ENCODE measurements at places on chromosomes 11 and 22.

GRCh38 chr11:72781313-72782080 lies 12.3 kb downstream of the STARD10 start:
- peak; percentile 22 for DNase-seq

GRCh38 chr11:130383344-130384211 lies 44.8 kb downstream of the ADAMTS8 start:
- peak; percentile 81 for DNase-seq

- no peak for DNase-seq
These were observed 42.2 kb upstream of the KCNJ11 start for GRCh38 chr11:17430616-17431015.

- no peak for DNase-seq
These were observed 19.9 kb upstream of the MYOD1 start for GRCh38 chr11:17699147-17700114.

DNA sequence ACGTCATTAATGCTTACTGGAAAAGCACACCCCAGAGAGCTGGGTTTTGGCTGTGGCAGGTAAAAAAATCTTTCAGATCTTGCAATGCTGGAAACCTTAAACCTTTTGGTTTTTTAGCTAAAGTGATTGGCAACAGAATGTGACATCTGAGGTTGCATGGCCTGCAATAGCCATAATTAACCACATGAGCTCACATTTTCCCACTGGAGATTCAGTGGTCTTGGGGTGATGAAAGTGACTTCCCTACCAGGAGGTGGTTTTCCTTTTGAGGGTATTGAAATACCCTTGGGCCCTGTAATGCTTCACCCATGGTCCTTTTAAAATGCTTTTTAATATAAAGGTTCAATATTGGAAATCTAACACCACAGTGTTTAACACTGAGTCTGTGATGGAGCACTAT lies 192.8 kb downstream of the WNT11 start:
- no peak for DNase-seq

DNA sequence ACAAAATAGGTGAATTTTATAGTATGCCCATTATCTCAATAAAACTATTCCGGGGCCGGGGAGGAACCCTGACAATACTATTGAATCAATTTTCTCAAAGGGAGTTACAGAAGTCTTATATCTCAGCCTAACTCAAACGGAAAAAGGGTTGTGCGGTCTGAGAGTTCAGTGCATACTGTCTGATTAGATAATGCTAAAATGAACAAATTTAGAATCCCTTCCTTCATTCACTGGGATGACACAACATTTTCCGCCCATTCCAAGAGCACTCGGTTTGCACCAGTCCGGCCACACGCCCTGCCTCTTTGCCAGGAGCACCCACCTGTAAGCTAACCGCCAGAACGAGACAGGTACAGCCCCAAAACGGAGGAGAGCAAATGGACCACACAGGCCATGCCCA lies 50.0 kb upstream of the NFRKB start:
- DNase-seq = no peak

DNA sequence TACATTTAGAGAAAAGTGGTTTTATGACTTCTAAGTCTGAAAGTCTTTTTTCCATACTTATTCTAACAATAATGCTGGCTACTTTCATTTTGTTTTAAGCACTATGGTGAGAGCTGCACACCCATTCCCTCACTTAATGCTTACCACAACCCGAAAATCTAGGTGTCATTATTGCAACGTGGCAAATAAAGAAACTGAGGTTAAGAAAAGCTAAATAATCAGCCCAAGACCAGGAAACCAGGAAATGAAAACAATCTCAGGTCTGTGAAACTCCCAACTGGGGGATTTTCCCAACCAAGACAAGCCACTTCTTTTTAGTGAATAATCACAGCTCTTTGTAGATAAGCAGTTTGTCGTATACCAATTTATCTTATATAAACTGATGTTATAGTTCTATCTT lies 126.3 kb downstream of the SLC1A2 start:
- no peak for DNase-seq

DNA sequence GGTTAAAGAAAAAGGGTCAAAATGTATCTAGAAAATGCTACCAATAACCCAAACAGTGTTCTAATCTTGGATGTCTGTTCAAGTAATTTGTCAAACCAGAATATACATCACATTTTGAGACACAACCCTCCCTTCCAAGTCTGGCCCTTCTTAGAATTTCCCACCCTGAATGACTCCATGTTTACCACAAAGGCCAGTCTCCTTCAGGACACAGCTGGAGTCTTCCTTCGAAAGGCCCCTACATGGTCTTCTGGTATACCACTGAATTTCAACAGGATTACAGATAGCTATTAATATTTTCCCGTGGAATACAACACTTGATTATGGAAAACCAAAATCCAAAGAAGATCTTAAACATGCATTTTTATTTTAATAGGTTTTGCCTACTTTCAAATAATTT lies 10.2 kb downstream of the CCDC34 start:
- no peak for DNase-seq

DNA sequence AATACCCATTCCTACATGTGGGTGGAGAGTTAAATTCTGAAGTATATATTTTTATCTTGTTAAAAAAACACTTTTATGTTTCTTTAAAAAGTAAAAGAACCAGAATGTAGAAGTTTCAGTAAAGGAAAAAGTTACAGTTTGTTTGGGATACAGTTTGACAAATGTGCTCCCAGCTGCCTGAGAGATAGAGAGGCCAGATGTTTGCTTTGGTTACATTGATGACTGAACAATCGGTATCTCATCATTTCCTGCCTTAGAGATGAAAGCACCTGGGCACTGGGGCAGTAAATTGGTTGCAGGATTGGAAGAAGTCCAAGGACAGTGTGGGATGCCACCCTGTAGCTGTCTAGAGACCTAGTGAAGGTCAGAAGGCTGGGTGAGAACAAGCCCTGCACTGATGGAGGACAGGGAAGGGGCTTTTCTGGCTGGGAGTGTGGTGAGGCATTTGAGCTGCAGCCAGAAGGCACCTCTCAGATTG lies 16.6 kb downstream of the MED15 start:
- DNase-seq = no peak

DNA sequence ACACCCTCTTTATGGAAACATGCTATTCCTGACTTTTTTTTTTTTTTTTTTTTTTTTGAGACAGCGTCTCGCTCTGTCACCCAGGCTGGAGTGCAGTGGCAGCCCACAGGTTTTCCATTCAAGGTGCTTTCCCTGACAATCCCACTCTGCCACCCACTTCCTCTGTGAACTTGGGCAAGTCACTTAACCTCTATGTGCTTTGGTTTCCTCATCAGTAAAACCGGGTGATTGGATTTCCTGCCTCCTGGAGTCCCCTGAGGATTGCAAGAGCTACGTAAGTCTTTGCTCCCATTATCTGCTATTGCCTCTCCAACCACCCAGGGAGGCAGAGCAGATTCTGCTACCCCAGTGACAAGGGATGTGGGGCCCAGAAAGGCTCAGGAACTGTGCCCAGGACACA lies 54.1 kb downstream of the CELSR1 start:
- DNase-seq = no peak

DNA sequence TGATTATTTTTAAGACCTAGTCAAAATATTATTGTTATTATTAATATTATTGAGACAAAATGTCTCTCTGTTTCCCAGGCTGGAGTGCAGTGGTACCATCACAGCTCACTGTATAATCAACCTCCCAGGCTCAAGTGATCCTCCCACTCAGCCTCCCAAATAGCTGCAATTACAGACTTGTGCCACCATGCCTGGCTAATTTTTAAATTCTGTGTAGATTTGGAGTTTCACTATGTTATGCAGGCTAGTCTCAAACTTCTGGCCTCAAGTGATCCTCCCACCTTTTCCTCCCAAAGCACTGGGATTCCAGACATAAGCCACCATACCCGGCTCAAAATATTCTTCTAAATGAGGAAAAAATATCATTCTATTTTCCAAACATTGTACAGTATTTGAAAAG lies 37.0 kb downstream of the SLC36A4 start:
- DNase-seq = no peak

- DNase-seq = no peak
These were observed 64.7 kb upstream of the LIN7C start for GRCh38 chr11:27571154-27571810.

GRCh38 chr22:36741204-36741793 lies 34.6 kb downstream of the IFT27 start:
- DNase-seq = peak; percentile 28

- no peak for DNase-seq
These were observed 16.7 kb downstream of the CD44 start for GRCh38 chr11:35155677-35156076.

DNA sequence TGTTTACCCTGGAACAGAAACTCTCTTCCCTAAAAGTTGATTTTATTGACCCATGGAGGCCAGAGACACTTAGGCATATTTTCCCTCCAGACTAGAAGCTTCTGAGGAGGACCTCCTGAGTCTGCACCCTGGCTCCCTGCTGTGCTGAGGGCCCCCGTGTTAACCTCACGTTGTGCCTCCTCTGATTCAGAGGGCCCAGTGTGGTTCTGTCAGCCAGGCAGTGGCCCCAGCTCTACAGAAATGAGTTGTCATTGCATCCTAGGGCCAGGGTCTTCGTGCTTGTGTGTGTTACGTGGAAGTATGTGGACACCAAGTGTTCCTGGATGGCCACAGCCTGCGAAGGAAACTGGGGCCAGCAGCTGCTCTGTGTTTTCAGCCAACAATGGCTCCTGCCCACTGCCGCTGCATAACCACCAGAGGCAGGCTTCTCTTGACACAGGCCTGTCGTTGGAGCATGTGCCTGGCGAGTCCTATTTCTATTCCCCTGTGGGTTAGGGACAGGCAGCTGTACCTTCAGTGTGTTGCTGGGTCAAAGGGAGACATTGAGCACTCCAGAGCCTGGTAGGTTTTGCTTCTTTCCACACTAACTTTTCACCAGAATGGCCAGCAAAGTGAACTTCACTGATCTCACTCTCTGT lies 44.5 kb downstream of the MED15 start:
- DNase-seq = no peak

DNA sequence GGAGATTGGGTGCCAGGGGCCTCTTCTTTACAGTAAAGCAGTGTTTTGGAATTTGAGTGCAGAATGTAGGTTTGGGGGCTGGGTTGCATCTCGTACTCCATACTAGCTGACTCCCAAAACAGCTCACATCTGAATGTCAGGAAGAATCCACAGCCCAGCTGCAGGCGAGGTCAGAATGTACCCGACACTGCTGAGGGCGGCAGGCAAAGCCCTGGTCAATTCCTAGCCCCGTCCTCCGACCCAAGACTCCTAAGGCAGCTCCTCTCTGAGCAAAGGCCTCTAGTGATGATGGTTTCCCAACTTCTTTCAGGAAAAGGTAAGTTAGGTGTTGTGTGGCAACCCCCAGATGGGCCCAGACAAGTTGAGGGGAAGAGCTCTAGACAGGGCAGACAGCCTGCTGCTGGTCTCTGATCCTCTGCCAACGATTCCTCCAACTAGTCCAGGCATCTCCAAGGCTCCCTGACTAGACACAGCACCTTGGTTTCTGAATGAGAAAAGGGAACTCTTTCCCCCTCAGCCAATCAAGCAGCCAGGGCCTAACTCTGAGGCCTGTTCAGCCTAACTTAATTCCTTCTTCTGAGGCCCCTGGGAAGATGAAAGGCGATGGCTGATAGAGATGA lies 8.6 kb downstream of the LARGE2 start:
- DNase-seq = no peak

DNA sequence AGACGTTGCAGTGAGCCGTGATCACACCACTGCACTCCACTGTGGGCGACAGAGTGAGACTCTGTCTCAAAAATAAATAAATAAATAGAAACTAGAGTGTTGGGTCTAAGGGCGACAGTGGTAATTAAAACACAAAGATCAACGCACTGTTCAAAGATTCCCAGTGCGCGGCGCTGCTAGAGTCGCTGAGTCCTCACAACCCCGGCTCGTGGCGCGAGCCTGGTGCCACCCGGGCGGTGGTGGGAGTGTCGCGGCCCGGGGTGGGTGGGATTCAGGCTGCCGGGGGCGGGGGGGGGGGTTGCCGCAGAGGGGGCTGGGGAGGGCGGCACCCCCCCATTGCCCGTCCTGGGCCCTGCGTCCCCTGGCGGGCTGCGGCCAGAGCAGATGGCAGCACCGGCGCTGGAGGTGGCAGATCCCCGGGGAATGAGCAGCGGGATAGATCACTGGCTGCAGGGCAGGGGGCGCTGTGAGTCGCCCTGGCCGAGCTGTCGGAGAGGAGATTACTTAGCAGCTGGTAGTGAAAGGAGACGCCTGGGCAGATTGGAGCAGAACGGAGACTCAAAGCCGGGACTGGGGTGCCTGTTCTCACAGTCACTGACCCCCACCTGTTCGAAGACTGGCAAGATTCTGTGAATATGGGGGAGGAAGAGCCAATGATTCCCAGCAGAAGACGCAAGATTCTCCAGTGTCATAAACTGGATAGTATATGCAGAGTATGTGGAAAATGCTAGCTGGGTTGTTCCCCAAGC lies 30.2 kb upstream of the APOBEC3A start:
- DNase-seq = peak; percentile 72

GRCh38 chr11:124623861-124624525 lies 1.3 kb downstream of the TBRG1 start:
- peak; percentile 31 for DNase-seq

- no peak for DNase-seq
These were observed 40.3 kb downstream of the CCDC81 start for GRCh38 chr11:86415026-86415425.

DNA sequence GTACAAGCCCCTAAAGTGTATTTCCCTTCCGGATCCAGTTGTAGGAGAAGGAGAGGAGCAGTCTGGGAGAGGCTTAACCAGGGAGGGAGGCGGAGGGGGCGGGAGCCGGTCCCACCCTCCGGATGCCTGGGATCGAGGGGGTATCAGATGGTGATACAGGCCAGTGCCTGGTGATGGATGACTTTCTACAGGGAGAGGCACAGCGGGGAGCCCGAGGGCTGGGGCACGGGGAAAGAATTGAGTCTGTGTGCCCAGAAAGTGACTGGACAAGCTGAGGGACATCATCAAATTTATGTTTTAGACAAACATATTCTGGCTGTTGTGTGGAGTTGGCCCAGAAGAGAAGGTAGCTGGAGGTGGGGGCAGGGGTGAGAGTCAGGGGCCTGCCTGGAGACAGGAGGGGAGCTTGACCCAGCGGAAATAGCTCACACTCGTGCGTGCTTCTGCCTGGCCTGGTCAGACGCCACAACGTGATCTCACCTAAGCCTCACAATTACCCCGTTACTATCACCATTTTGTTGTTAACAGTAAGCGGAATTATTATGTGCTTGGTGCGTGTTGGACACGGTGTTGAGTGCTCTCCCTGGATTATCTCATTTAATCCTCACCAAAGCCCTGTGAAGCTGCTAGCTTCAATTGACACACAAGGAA lies 42.4 kb downstream of the AMPD3 start:
- no peak for DNase-seq

DNA sequence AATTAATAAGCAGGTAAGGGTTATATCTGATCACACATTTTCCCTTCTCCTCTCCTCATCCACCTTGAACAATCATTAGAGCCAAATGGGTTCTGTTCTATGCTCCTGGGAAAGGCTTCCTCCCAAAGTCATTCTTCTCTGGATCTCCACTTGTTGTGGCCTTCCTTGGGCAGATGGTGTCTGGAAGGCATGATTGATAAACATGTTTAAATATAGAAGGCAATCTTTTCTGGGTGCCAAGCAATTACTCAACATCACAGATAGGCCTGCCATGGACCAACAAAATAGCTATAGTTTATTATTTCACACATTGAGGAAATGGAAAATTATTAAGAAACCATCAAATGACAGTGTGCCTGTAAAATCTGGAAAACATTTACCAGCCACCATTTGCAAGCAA lies 73.5 kb downstream of the KCNA4 start:
- DNase-seq = no peak
